Hepatocyte (in vitro differentiated cells): ENCODE measurements at places on chromosomes 13 and 19. TPM values are rescaled to one million over a fixed set of nuclear protein-coding genes. Genes with fewer than 3 reads are reported as not detected.

The PDX1 gene
- polyA plus RNA-seq, result 0.95 and 1.8 TPM in 2 replicates

The IGFL1 gene
- polyA plus RNA-seq, result not detected in 2 replicates

The LPAR2 gene
- 33.1 and 42.6 TPM in 2 replicates for polyA plus RNA-seq

The TNFRSF19 gene
- polyA plus RNA-seq, result 13.9 and 19.8 TPM in 2 replicates

- DNase-seq, result no peak
Measured at GRCh38 chr13:34409496-34410182, 532.4 kb upstream of the NBEA start.

DNA sequence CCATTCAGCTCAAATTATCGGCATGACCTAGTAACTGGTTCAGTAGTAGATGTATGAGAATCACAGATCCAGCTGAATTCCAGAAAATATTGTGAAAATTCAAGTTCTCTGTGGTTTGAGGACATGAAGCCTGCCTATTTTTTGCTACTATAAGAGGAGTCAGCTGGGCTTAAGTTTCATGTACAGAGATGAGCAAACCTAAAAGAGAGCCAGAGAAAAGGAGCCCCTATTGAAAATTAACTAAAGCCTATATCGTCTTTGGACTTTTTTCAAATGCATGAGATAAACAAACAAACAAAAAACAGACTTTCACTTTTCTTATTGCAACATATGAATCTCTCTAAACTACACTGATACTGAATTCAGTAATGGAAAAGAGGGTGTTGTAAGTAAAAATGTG is 106.8 kb upstream of the SPRY2 start:
- DNase-seq, result no peak

GRCh38 chr19:44657211-44657921 is 13.7 kb downstream of the PVR start:
- DNase-seq, result peak; percentile 78

GRCh38 chr13:97653443-97654140 is 219.6 kb downstream of the RAP2A start:
- peak; percentile 35 for DNase-seq

- DNase-seq, result no peak
Measured at GRCh38 chr13:48876289-48876688, 99.4 kb upstream of the FNDC3A start.

DNA sequence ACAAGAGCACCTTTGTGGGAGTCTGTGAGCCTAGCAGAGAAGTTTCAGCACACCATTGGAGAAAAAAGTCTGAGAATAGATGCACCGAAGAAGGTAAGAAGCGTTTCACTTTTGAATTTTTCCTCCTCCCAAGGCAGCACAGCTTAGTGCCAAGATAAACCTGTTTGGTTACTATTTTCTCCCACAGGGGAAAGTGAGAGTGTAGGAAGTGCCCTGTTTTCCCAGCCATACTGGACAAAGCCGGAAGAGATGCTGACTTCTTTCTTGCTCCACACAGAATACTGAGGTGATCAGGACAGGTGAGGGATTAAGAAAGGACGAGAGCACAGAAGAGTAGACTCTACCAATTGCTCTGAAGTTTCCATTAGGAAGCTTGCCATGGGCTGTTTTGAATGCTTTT is 1011.0 kb upstream of the MIR17HG start:
- DNase-seq, result no peak

DNA sequence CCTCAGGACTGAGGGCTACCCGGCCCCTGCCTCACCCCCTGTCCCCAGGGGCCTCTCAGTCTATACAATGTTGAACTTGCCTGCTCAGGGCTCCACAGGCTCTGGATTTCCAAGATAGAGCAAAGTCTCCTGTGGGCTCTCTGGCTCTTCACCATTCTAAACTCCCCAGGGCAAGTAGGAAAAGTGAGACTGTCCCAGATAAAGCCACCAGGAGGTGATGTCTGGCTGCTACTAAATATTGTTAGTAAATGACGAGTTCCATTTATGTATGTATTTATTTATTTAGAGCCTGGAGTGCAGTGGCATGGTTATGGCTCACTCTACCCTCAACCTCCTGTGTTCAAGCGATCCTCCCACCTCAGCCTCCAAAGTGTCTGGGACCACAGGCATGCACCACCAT is 73.6 kb upstream of the SIAH3 start:
- no peak for DNase-seq

GRCh38 chr13:112592181-112592580 is 4.2 kb upstream of the TUBGCP3 start:
- no peak for DNase-seq

- no peak for DNase-seq
Measured at GRCh38 chr13:48739386-48739964, 85.7 kb downstream of the CYSLTR2 start.
